ENCODE measurements at places on chromosomes 11 and 22. TPM values are rescaled to one million over a fixed set of nuclear protein-coding genes. Genes with fewer than 3 reads are reported as not detected.

RAG2 gene
- total RNA-seq = not detected

DNA sequence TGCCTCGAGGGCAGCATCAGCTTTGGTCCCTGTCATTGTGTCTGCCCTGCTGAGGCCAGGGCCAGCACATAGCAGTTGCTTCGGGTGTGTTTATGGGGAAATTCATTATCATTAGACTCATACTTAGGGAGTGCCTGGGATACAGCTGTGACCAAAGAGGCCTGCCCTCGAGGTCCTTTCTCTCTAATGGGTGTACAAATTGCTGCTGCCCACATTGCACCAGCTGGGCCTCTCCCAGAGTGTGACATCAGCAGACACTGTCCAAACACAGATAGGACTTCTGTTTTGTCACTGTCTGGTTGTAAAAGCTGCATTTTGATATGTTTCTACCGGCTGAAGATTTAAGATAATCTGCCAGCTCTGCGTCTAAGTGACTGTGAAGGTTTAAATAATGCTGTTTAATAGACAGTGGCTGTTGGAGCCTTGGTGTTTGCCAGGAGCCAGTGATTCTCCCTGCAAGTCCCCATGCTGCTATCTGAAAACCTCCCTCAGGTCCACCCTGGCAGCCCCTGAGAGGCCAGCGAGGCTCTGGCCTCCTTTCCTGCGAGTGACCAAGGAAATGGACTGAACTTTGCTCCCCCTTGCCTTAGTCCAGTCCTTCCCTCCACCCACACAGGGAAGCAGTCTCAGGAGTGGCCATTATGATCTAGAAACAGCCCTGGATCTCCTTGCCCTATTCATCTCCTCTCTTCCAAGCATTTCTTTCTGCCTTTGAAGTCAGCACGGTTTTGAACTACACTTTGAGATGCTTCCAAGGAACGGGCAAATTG is 505.2 kb downstream of the TBC1D22A start:
- no peak for DNase-seq

EMID1 gene
- total RNA-seq = 1.5 TPM

- no peak for DNase-seq
Observed at GRCh38 chr11:62774407-62774806, 3.2 kb downstream of the TAF6L start.

OMP gene
- not detected for total RNA-seq

GRCh38 chr22:22178992-22179391 is 65.6 kb upstream of the VPREB1 start:
- DNase-seq = no peak

NAALAD2 gene
- total RNA-seq = not detected

DNA sequence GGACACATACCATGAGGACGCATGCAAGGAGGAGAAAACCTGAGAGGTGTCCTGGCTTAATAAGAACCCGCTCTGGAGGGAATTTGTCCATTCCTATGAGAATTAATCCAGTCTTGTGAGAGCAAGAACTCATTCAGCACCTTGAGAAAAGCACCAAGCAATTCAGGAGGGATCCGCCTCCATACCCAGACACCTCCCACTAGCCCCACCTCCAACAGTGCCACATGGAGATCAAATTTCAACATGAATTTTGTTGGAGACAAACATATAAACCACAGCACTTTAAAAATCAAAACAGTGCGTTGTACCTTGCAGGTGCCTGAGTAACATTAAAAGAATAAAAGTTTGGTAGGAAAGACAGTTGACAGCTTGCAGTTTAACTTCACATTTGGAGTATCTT is 11.4 kb downstream of the UBE4A start:
- no peak for DNase-seq

DNA sequence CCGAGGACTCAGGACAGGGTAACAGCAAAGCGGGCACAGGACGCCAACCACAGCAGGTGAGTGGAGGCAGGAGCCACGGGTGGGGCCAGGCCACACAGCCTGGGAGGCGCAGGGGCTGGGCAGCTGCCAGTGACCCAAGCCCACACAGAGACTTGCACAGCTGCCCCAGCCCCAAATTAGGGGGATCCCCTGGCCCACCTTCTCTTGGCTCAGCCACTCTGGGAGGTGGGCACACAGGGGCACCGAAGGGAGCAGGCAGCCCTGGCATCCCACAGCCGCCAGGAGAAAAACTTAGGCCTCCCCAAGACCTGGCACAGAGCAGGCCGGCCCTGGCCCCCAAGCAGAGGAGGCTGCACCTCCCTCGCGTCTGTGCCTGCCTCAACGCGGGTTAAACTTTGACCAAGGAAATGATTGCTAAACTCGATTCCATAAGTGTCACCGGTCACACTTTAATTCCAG is at the start of gene SLC22A12:
Gene SLC22A12 (plus strand): TSS at position 458 of the 459 bp plus-strand sequence. CDS start 337 bp downstream, outside the sequence.
- no peak for DNase-seq

DNA sequence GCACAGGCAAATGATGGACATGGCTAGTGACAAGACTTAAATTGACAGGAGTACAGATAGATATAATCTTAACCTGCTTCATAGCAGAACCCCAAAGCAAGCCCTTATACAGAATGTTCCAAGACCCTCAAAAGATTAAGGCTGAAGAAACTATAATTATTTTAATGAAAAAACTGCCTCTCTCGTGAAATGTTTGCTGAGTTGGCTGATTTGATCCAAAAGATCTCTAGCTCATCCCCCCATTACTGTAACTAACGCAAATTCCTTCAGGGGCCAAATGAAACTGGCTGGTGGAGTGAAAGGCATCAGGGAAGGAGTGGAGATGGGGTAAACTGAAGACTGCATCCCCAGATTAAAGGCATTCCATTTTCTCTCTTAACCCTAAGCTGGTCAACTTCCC is 19.3 kb downstream of the ALG9 start:
- no peak for DNase-seq

ALDH3B1 gene
- 0.20 TPM for total RNA-seq

MS4A3 gene
- total RNA-seq = 0.43 TPM

- DNase-seq = no peak
Observed at GRCh38 chr11:313304-313786, 495 bp upstream of the IFITM1 start.

MMP8 gene
- total RNA-seq = not detected

DNA sequence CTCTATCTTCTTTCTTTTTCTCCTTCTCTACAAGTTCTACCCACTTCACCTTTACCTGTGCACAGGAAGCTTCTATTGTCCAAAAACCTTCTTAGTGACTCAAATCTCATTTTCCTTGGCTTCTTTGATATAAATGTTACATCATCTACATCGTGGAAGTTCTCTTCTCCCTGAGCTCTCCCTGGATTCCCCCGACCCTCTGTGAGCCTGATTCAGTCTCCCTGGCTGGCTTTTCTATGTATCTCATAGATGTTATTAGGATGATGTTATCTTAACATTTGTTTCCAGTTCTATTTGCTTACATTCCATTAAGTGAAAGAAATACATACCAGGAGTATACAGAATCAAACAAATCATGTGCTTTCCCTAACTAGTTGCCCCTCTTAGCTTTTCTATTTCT is 235.8 kb upstream of the PITPNB start:
- DNase-seq = no peak

GRCh38 chr11:88378422-88379066 is 41.0 kb upstream of the CTSC start:
- no peak for DNase-seq

- DNase-seq = no peak
Observed at GRCh38 chr11:102241026-102241425, 76.3 kb upstream of the BIRC3 start.

DNA sequence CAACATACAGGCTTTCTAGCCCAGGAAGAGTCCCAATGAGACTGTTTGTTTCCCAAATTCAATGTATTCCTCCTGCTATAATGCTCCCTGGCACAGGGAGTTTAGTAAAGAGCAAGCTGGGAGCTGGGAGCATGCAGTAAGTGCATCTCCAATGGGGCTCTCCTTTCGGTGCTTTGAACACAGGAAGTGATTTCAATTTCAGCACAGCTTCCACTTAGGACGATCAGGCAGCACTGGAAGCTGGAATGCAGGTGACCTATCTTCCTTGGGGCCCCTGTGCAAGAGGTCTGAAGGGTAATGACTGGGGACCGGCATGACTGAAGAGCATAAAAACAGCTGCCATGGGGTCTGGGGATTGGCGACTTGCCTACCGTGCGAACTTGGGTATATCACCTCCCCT is 76.0 kb downstream of the LARGE1 start:
- no peak for DNase-seq

DNA sequence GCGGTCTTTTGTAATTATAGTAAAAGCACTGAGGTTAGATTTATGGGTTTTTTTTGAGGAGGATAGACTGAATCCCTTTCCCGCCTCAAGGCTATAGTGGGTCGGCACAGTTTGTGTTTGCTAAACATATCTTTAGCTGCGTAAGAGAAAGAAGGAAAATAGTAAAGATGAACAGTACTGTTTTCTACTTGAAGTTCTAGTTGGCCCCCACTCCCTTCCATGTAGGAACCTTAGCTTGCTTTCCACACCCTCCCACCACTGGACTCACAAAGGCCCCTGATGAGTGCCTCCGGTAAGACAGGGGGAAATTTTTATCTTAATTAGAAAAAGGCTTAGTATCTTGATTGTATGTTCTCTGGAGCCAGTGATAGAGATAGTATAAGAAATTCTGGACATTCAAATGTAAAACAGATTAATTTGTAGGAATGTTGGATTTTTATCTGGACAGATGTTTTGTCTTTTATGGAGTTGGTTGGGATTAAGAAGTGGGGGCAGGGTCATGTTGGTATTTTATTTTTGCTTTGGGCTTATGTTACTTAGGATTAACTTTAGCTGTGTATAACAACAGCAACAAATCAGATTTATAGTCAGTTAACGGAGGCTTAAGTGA is 49.4 kb downstream of the PTPRJ start:
- DNase-seq = no peak

DNA sequence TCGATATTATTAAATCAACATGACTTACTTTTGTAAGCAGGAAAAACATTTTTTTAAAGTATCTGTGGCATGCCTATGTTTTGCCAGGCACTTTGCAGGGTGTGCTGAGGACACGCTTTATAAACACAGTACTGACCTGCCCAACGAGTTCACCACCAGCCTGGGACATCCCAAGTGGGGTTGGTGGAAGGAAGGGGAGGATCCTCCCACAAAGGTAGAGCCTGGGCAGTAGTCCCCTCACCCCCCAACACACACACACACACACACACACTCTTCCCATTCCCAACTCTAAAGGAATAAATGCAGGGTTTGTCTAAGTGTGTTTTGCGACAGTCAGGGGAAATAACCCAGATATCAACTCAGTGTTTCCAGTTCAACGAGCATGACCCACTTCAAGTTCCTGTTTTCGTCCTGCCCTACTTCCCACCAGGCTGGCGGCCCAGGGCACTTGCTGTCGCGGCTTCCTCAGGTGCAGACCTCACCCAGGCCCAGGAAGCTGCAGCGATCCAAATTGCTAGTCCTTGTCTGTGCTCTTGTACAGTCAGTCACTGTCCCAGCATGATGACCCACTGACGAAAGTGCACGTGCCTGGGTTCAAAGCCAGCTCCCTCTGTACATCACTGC is 3.1 kb downstream of the CERK start:
- DNase-seq = peak; percentile 63

- no peak for DNase-seq
Observed at GRCh38 chr22:25987948-25988347, 181.3 kb upstream of the SEZ6L start.

GRCh38 chr11:119936426-119936825 is 201.5 kb downstream of the TRIM29 start:
- DNase-seq = no peak

GRCh38 chr11:123018702-123019101 is 37.1 kb upstream of the BSX start:
- no peak for DNase-seq

DNA sequence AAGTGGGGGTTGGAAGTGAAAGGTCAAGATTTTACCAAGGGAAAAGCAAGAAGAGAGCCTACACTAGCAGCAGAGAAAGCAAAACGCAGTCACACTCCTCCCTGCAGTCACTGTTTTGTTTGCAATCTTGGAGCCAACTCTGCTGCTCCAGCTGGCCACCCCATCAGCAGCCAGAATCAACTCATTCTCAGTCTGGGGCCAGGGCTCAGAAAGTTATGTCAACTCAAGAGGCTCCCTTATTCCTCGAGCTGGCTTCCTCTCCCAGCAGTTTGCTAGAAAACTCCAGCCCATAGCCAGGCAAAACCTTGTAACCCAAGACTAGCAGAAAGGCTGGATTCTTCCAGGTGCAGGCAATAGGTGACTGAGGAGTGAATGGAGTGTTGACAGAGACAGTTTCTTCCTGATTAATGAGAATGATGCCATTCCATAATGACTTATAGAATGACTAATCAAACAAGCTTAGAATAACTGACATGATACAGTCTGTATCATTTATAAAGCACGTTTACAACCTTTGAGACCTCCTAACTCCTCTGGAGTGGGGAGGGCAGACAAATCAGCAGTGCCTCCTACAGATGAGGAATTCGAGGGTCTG is 53.4 kb downstream of the P4HA3 start:
- no peak for DNase-seq

CDCA5 gene
- total RNA-seq = 2.4 TPM

- DNase-seq = no peak
Observed at GRCh38 chr11:60791153-60791933, 6.2 kb downstream of the MS4A10 start.

DNA sequence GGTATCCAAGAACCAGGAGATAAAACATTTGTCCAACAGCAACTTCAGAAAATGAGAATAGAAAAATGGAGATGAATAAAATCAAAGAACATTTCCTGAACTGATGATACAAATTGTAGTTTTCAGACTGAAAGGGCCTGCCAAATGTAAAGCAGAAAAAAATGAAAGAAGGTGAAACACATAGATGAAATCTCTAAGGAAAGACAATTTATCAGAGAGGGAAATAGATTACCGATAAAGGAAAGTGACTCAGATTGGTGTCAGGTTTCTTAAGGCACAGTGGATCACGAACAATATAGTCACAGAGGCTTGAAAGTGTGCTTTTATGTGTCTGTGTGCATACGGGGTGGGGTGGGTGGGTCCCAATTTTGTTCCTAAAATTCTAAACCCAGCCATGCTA is 4.1 kb upstream of the STT3A start:
- no peak for DNase-seq

PHF21B gene
- total RNA-seq = 0.36 TPM

DNA sequence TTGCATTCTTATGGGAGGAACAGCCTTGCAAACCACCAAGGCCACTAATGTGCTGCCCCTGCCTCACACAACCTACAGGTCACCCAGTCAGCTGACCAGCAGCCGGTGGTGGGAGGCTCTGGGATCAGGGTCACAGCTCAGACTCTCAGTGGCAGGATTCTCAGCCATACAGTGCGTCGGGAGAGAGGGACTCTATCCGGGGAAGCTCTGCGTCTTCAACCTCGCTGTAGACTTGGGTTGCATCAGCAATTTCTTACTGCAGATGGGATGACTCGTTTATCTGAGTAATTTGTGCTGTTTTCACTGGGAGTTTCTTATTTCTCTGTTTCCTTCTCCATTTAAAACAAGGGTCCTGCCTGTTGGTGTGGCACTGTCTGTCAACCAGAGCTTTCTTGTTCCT is 257.7 kb downstream of the TBC1D22A start:
- DNase-seq = no peak

FOXRED2 gene
- total RNA-seq = 5.0 TPM

GRCh38 chr11:112786196-112786595 is 175.0 kb upstream of the NCAM1 start:
- DNase-seq = no peak

C22orf23 gene
- not detected for total RNA-seq

DNA sequence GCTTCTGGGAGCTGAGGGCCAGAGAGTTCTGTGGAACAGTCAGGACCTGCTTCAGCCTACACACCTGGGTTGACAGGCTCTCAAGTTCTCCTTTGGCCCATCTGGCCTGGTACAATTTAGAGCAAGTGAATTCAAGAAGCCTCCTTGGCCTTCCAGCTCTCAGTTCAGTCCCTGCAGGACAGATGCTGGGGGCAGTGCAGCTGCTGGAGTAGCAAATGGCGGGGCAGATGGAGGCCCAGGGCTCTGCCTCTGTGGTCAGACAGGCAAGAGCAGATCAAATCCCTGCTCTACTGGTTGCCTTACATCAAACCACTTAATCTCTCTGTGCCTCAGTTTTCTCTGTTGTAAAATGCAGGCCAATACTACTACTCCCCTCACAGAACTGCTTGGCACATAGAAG is 8.7 kb upstream of the KCNK7 start:
- no peak for DNase-seq
